ENCODE measurements at places on chromosomes 7 and 10. TPM values are rescaled to one million over a fixed set of nuclear protein-coding genes. Genes with fewer than 3 reads are reported as not detected.

The EPDR1 gene
- total RNA-seq: 305 TPM

The TWIST1 gene
- total RNA-seq: not detected

The ICA1 gene
- 2.1 TPM for total RNA-seq

The RBM20 gene
- 7.7 TPM for total RNA-seq

The ECHDC3 gene
- total RNA-seq: 36.8 TPM

The GOT1 gene
- 25.4 TPM for total RNA-seq

The ZNF804B gene
- total RNA-seq: not detected

The LRIT1 gene
- total RNA-seq: not detected

The CAMK1D gene
- 11.7 TPM for total RNA-seq

The PLPP4 gene
- 6.8 TPM for total RNA-seq

The EVX1 gene
- not detected for total RNA-seq

The ARHGAP21 gene
- total RNA-seq: 18.7 TPM

The SLC37A3 gene
- 133 TPM for total RNA-seq

The LIPK gene
- not detected for total RNA-seq

The CALHM3 gene
- not detected for total RNA-seq

The TMEM168 gene
- total RNA-seq: 4.5 TPM

The LIPN gene
- total RNA-seq: not detected

The SLC25A40 gene
- total RNA-seq: 15.3 TPM

The MEIG1 gene
- total RNA-seq: 3.5 TPM

The GRM3 gene
- total RNA-seq: not detected

The SPDYE9 gene
- total RNA-seq: not detected

The NEUROD6 gene
- not detected for total RNA-seq

The CFAP43 gene
- total RNA-seq: 2.7 TPM

The RPP38 gene
- total RNA-seq: 15.0 TPM
